AG08396 (cell line): ENCODE measurements at places on chromosomes 7 and 10.

GRCh38 chr7:70789481-70790214, 342.3 kb upstream of the GALNT17 start:
- DNase-seq: no peak

DNA sequence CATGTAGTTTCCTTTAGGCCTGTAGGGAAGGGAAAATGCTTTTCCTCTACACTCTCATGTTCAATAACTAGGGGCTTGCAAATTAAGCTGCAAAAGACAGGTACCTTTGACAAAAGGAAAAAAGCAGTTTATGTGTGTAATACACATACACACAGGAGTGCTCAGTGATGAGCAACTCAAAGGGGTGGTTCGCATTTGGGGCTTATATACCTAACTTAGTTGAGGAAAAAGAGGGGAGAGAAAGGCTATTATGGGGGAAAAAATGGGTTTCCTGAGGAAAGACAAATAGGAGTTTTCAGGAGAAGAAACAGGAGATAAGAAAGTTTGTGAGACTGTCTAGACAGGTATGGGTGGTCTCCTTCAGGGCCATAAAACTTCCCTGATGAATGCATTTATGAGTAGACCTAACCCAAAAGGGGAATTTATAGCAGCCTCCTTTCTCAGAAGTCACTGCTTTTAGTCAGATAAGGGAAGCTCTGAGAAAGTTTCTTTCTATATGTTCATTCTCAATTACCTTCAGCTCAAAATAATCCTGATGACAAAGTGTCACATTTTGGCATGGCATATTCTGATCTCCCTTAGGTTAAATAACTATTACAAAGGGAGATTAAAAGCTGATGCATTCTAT, 55.2 kb upstream of the EZH2 start:
- no peak for DNase-seq

DNA sequence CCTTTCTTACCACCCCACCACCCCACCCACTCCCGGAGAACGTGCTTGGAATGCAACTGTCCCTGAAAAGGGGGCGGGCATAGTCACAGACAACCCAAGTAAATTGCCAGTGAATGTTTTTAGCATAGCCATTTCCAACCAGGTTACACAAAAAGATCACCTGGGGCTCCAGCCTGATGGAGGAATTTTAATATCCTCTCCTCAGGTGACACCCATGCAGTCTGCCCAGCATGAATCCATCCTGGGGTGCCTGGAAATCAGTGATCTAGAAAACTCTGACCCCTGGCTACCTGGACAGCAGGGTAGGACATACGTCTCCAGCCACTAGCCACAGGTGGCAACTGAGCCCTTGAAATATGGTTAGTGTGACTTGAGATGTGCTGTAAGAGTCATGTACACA, 61.1 kb downstream of the SORBS1 start:
- DNase-seq: no peak

DNA sequence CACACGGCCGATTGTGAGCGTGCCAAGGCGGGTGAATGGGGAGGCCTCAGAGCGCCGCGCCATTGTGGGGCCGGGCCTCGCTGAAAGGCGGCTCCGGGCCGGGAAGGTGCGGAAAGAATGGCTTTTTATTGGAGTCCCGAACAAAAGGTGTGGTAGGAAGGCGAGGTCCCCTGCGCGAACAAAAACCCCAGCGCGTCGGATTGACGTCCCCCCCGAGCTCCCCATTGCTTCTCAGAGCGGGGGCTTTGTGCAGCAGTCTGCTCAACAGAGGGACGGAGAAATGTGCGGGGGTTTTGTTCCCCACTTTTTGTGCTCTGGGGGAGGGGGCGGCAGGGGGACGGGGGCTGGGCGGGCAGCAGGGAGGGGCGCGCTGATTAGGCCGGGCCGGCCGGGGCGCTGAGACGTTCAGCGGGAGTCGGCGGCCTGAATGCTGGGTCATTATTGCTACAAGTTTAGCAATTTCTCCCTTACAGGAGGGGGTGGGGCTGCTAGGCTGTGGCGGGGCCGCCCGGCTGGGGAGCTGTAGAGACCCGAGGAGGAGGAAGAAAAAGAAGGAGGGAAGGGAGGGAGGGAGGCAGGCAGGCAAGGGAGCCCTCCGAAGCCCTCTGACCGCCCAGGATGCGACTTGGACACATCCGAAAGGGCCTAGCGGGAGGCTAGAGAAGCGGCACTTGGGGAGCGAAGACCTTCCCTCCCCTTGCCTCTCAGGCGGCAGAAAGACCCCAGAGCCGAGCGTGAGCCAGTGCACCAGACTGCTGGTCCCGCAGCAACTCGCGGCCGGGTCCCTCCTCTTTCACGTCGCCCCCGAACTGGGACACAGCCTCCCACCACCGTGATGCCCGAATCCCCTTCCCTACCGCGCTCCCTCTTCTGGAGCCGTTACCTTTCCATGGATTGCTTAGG, 4.6 kb downstream of the NKX2-3 start:
- DNase-seq: no peak

- peak; percentile 24 for DNase-seq
Observed at GRCh38 chr10:122113945-122114747, 125.2 kb downstream of the TACC2 start.

GRCh38 chr10:19638182-19638895, 177.9 kb upstream of the PLXDC2 start:
- DNase-seq: peak; percentile 50

DNA sequence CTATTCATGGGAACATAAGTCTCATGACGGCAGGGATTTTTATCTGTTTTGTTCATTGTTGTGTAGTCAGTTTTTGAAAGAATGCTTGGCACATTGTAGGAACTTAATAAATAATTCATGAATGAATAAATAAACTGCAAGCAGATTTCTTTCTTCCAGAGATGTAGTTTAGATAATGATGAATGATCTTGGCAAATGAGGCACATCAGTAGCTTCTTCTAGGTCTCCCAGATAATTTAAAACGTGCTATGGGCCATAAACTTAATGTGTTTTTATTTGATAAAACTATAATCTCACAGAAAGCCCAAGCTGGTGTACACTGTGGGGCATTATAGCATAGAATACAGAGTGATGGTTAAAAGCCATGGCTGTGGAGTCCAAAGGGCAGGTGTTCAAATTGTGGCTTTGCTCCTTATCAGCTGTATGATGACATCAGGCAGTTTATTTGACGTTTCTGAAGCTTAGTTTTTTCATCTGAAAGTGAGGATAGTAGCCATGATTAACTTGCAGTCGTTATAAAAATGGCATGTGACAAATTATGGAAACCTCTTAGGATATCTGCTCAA, 3.5 kb downstream of the MGAM start:
- DNase-seq: no peak

DNA sequence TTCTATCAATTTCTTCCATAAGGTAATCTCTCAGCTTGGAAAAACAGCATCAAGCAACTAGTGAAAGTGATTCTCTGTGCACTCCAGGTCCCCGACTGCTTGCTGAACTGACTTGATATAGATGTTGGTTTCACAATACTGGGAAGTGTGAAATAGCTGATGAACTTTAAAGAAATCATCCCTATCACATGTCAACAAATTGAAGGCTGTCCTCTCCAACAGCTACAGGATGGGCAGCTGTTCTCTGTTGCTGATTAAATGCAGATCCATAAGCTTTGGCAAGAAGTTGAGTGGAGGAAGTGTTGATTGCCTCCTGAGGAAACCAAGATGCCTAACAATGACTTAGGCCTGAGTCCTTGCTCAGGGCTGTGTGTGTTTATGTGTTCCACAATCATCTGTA, 130.4 kb upstream of the GDF10 start:
- no peak for DNase-seq

- no peak for DNase-seq
Observed at GRCh38 chr10:32061440-32061839, 5.2 kb upstream of the KIF5B start.
